D721Med (cell line): ENCODE measurements at places on chromosomes 5 and 9.

DNA sequence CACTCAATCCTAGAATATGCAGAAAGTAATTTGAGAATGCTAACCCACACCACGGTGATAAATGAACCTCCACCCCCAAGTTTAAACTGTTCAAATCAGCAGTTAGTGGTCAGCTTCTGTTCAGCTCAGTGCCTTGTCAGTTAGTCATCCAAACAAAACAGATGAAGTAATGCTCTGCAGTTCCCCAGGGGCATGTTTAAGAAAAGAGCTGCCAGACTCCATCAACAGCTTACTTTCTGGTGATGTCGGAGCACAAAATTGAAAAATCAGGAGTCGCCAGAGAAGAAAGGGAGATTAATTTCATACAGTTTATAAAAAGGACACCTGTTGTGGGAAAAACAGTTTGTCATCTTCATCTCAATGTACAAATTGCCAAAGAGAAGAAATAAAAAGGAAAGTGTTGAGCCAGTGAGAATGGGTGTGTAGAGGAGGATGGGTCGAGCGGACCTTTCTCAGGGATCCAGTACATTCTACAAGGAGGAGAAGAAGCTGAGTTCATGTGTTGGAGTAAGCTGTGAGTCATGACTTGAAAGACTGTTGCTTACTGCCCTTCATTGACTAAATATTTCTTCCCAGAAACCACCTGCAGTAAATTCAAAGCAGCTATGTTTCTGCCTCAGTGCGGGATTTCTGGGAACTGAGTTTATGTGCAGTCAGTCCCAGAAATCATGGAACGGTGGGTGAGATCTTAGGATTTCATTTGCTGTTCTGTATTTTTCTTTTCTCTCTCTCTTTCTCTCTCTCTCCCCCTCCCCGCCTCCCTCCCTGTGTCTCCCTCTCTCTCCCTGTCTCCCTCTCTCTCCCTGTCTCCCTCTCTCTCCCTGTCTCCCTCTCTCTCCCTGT is 13.7 kb downstream of the TRIO start:
- DNase-seq: no peak

DNA sequence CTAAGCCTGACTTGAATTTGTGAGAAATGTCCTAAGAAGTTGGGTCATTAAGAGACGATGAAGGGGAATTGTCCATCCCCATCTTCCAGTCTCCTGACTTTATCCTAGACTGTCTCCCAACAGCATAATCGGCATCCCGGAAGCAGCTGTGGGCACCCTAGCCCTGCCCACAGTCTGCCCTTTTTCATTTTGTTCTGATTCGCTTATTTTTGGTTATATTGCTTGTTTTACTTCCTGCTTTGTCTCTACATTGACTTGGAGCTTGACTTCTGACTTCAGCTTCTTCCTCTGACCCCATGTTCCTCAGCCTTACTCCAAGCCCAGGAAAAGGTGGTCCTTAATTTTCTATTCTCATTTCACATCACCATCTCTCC is 41.8 kb downstream of the UGCG start:
- DNase-seq: no peak

GRCh38 chr5:8930021-8930420 is 615.9 kb downstream of the SEMA5A start:
- no peak for DNase-seq

- DNase-seq: no peak
These were observed 732 bp downstream of the PBX3 start for GRCh38 chr9:125747765-125748445.

- no peak for DNase-seq
These were observed 59.6 kb downstream of the RASGRF2 start for GRCh38 chr5:81019748-81020147.

- no peak for DNase-seq
These were observed 334.0 kb upstream of the PUM3 start for GRCh38 chr9:3177936-3178335.

- no peak for DNase-seq
These were observed 81.7 kb upstream of the LRRC70 start for GRCh38 chr5:62496876-62497275.

DNA sequence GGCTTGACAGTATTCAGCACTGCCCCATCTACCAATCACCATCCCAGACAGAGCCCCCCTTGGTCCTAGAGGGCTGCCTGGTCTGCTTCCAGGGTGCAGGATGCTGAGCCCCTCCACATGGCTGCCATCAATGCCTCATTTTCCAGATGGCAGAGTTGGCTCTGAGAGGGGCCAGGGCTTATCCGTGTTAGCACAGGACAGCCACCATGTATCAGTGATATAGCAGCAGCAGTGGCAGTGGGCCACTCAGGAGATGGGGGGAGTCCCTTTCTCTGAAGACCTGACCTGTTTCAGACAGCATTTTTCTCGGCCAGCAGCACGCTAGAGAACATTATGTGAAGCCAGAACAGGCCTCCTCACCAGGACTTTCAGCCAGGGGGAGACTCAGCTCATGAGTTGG is 1.6 kb upstream of the SMIM32 start:
- DNase-seq: no peak

GRCh38 chr9:72356041-72356582 is 8.9 kb downstream of the ZFAND5 start:
- no peak for DNase-seq

DNA sequence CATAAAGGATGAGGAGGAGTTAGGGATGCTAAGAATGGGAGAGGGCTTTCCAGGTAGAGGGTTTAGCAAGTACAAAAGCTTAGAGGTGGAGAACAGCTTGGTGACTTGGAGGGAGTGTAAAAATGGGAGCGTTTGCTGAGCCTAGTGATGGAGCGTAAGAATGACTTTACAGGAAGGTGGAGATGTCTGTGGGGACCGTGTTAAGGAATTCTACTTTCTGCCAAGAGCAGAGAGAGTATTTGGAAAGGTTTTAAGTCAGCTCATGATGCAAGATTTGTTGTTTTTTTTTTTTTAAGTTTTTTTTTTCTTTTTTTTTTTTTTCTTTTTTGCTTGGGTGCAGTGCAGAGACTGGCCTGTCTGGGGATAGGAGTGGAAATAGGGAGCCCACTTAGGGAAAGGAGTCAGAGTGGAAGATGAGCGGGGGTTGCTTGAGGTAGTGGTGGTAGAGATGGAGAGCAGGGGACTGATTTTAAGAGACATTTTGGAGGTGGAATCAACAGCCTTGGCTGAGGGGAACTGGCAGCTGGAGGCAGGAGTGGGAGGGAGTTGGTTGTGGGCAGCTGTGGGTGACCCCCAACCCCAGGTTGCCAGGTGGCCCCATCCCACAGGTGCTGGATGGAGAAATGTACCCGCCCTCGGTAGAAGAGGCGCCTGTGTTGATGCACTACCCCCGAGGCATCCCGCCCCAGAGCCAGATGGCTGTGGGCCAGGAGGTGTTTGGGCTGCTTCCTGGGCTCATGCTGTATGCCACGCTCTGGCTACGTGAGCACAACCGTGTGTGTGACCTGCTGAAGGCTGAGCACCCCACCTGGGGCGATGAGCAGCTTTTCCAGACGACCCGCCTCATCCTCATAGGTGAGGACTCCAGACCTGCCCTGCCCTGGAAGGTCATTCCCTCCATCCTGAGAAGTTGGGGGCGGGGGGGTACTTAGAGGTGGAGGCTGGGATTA is 12.4 kb downstream of the PTGS1 start:
- DNase-seq: no peak

DNA sequence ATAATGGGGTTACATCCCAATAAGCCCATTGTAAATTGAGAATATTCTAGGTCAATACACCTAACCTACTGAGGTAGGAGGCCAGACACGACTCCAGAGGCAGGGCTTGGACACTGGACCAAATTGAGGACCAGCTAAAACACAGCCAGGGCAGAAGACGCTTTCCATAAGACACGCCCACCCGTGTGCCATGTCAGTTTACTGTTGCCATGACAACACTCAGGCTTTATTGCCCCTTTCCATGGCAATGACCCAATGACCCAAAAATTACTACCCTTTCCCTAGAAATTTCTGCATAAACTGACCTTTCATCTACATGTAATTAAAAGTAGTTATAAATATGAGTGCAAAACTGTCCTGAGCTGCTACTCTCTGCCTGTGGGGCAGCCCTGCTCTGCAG is 31.5 kb downstream of the SLC22A4 start:
- no peak for DNase-seq

GRCh38 chr5:82473262-82473661 is 195.1 kb upstream of the RPS23 start:
- DNase-seq: no peak

DNA sequence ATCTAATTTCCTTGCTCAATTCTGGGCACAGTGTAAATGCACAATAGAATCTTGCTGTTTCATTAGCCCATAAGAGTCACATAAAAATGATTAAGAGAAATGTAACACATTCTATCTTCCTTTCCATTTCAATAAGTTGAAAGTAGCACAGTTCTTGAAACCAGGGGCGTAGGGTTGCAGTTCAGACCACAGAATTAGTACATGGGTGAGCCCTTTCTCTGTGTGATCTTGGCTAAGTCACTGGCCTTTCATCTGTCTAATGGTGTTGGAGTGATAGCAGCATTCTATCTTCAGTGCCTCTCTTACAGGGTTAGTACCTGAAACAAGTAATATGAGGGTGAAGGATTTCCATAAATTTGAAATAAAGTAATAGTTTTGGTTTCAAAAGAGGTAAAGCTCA is 445.3 kb upstream of the ZNF462 start:
- no peak for DNase-seq

DNA sequence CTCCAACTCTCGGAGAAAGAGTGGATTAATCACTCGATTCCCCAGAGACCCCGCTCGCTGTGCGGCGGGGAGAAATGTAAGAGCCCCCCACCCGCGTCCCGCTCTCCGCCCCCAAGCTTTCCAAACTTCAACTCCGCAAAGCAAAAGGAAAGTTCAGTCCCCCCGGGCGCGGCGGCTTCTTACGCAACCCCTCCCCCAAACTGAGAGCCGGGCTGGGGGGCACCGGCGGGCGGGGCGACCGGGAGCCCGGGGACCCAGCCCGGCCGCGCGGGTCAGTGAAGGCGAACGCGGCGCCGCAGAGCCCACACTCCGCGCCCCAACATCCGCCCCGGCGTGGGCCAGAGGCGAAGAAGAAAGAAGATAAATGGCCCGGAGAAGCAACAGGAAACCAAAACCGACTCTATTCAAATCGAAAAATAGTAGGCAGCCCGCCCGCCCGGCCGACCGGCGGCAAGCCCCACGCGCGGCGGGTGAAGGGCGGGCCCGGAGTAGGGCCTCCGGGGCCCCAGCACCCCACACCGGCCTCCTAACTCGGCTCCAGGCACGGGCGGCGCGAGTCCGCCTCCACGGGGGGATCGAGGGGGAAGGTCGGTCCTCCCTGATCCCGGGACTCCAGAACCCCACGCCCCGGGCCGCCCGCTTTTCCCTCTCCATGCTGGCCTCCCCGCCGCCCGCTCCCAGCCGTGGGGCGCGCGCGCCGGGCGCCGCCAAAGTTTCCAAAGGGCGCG is 720 bp downstream of the NOTCH1 start:
- no peak for DNase-seq

DNA sequence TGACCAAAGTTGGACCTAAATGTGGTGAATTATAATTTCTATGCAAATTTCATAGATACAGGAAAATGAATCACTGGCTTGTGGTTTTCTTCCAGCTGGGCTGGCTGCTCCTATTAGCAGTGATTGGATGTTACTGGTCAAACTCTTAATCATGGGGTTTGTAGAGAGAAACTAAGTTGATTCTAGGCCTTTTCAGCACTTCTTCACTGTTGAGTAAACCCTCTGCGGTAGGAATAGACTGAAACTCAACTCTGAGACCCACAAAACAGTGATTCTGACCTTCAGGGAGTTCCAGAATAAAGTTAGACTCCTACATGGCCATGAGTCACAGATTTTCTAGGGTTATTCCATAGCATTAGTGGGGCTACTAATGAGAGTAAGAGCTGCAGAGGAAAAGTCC is 47.9 kb upstream of the FKTN start:
- DNase-seq: no peak

DNA sequence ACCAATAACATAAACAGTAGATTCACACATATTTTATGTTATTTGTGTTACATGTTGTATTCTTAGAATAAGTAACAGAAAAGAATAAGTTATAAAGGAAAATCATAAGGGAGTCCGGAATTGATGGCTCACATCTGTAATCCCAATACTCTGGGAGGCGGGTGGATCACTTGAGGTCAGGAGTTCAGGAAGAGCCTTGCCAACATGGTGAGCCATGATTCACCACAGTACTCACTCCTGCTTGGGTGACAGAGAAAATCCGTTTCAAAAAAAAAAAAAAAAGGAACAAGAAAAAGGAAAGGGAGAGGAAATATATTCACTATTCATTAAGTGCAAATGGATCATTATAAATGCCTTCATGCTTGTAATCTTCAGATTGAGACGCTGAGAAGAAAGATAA is 533.3 kb upstream of the CDH9 start:
- DNase-seq: no peak

DNA sequence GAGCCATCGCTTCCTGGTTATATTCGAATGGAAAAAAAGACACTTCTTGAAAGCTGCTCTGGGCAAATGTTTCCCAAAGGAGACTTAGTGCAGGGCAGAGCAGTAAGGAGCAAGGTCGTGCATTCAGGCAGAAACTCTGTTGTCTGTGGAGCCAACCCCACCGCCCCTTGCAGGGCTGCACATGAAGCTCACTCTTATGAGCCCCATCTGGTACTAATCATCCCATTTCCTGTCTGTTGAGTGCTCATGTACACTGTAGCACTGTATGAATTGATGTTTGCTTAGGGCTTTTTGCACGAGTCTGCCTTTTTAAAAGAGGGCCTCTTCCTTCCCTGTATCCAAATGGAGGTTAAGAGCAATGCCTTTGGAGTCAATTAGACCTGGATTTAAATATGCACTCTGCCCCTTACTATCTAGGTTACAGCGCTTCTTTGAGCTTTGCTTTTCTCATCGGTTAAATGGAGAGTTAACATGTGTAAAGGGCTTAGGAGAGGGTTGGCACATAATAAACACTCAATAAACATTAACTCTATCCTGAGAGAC is 25.4 kb downstream of the HMHB1 start:
- no peak for DNase-seq

DNA sequence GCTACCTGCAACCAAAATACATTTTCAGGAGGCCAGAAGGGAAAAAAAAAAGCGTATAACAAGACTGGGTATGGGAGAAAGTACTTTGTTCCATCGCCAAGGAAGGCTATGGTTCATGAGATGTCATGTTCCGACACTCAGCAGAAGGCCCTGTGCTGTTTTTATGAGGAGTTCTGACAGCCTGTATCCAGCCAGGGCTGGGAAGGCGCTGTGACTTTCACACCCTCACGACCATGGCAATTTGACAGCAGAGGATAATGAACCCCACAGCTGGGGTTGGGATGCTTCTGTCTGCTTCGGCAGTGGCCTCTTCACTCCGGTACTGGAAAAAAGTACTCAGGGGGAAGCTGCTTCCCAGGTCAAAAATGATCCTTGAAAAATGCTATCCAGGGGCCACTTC is 154.4 kb downstream of the PRELID2 start:
- no peak for DNase-seq

- DNase-seq: no peak
These were observed 55.7 kb upstream of the TBC1D9B start for GRCh38 chr5:179963375-179963774.

DNA sequence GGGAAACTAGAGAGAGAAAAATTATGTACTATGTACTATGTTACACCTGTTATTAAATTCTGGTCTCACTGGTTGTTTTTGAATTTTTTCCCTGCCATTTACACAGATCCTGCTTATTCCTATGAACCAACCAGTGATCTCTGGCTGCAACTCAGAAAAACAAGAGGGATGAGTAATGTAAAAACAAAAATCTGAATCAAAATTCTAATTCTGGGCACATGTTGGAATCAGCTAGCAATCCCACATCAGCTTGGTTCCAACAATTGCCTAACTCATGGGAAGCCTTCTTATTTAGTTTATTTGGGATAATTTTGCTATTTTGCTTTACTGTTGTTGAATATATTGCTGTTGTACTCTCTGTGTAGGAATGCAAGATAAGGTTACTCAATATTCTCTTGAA is 78.3 kb downstream of the PLK2 start:
- no peak for DNase-seq

GRCh38 chr5:86625148-86625547 is 7.4 kb downstream of the COX7C start:
- DNase-seq: no peak
